ENCODE measurements at places on chromosomes 7 and 10. TPM values are rescaled to one million over a fixed set of nuclear protein-coding genes. Genes with fewer than 3 reads are reported as not detected.

Gene IL2RA
- 21.0 TPM for total RNA-seq

Gene ATOH7
- total RNA-seq = not detected

Gene CDNF
- total RNA-seq = 3.4 TPM

Gene TECPR1
- total RNA-seq = 53.8 TPM

Gene TTYH3
- 69.3 TPM for total RNA-seq

GRCh38 chr7:24801883-24802282 lies 44.6 kb upstream of the GSDME start:
- no peak for DNase-seq
- H3K27me3 ChIP-seq = no peaks in the 10 kb centered on the region
- H3K36me3 ChIP-seq = no peaks in the 10 kb centered on the region
- no peak overlapping the region for H3K4me3 ChIP-seq
- no peak overlapping the region for H3K27ac ChIP-seq
- no peaks in the 10 kb centered on the region for H3K4me1 ChIP-seq

GRCh38 chr7:32298408-32299132 lies 191.6 kb downstream of the LSM5 start:
- H3K36me3 ChIP-seq = no peaks in the 10 kb centered on the region
- H3K4me1 ChIP-seq = peaks cover 11% of the 10 kb centered on the region
- H3K4me3 ChIP-seq = peak overlapping the region; percentile 65
- no peaks in the 10 kb centered on the region for H3K27me3 ChIP-seq
- no peak for DNase-seq

GRCh38 chr10:29807163-29807806 lies 172.5 kb upstream of the SVIL start:
- peaks cover 75% of the 10 kb centered on the region for H3K4me1 ChIP-seq
- H3K27ac ChIP-seq = peak overlapping the region; percentile 8
- H3K4me3 ChIP-seq = no peak overlapping the region

- no peak overlapping the region for H3K27ac ChIP-seq
- H3K36me3 ChIP-seq = no peaks in the 10 kb centered on the region
- no peaks in the 10 kb centered on the region for H3K27me3 ChIP-seq
- H3K4me3 ChIP-seq = no peak overlapping the region
Observed at GRCh38 chr7:20113427-20114027, 103.7 kb downstream of the MACC1 start.

DNA sequence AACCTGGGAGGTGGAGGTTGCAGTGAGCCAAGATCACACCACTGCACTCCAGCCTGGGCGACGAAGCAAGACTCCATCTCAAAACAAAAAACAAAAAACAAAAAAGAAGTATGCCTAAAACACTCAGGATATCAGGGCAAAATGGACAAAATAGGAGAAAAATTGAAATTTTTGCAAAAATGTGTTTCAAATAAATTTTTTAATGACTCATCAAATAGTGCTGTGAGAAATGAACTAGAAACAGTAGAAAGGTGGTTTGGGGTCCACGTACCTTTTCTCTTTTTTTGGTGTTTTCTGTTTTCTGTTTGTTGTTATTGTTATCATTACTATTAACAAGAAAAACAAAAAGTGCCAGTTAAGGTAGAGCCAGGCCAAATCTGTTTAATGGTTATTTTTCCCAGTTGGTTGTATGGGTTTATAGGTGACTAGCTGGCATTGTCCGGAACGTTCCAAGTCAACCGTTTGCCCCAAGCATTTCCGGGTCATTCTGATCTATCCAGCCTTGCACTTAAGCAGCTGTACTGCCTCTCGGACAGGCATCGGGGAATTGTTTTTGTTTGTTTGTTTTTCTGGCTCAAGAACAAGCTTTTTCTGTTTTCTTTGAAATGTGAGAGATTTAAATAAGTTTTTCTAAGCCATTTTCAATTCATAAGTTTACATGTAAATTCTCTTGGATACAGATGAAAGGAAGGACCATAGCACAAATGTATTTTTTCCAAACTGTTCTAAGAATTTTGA lies 157.0 kb upstream of the NEBL start:
- no peaks in the 10 kb centered on the region for H3K36me3 ChIP-seq
- H3K27me3 ChIP-seq = no peaks in the 10 kb centered on the region
- H3K4me3 ChIP-seq = no peak overlapping the region
- no peak for DNase-seq
- no peaks in the 10 kb centered on the region for H3K4me1 ChIP-seq
- H3K27ac ChIP-seq = no peak overlapping the region

GRCh38 chr10:31262672-31263071 lies 56.3 kb upstream of the ZEB1 start:
- no peaks in the 10 kb centered on the region for H3K36me3 ChIP-seq
- H3K27ac ChIP-seq = peak overlapping the region; percentile 66
- no peaks in the 10 kb centered on the region for H3K27me3 ChIP-seq
- H3K4me3 ChIP-seq = peak overlapping the region; percentile 59
- peaks cover 32% of the 10 kb centered on the region for H3K4me1 ChIP-seq
- no peak for DNase-seq

DNA sequence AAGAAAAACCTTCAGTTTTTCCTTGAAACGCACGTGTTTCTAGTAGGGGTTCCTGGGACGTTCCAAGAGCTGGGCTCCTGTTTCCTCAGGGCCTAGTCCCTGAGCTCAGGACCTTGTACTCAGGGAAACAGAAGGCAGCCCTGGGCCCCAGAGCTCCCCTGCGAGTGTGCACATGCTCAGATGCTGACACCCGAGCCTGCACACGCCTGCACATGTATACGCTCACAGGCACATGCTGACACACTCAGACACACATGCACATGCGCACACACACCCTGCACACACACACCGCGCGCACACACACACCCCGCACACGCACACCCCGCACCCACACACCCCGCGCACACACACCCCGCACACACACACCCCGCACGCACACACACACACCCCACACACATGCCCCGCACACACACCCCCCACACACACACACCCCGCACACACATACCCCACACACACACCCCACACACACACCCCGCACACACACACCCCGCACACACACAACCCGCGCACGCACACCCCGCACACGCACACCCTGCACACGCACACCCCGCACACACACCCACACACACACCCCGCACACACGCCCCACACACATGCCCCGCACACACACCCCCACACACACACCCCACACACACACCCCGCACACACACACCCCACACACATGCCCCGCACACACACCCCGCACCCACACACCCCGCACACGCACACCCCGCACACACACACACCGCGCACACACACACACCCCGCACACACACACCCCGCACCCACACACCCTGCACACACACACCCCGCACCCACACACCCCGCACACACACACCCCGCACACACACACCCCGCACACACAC lies 52.2 kb downstream of the CALML3 start:
- no peak for DNase-seq
- H3K4me1 ChIP-seq = peaks cover 19% of the 10 kb centered on the region
- H3K4me3 ChIP-seq = no peak overlapping the region
- no peaks in the 10 kb centered on the region for H3K36me3 ChIP-seq
- H3K27ac ChIP-seq = no peak overlapping the region
- H3K27me3 ChIP-seq = no peaks in the 10 kb centered on the region

DNA sequence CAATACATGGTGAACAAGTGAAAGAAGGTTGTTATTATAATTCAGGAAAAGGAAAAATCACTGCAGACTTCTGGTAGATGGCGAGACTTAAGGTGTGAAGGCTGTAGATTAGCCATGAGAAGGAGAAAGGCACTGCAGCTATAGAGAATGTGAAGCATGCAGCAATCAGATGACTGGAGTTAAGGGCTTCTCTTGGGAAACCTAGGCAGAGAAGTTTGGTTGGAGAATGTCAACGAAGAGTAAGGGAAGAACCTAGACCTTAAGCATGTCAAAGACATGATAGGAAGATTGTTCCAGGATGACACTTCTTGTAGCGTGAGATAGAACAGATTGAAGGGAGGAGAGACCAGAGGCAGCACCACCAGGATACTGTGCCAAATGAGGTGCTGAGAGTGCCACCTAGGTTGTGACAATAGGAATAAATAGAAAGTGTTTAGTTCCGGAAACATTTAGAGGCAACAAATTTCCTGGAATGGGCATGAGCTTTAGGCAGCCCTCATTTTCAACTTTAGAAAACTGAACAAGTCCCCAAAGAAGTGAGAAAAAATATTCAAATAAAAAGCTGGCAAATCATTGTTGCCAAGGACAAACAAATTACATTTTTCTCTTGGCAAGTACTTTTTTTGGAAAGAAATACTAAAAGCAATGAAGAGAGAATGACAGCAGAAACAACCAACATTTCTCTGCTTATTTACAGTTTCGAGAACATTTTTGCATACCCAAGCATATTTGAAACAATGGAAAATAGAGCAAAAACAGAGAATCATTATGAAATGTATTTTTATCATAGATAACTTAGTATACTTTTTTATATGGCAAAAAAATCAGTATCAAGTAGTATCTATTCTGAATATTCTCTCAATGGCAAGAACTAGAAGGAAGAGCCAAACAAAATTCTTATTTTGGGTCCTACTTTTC lies 4.9 kb downstream of the LRRC17 start:
- no peak for DNase-seq
- H3K4me3 ChIP-seq = peak overlapping the region; percentile 4
- H3K36me3 ChIP-seq = no peaks in the 10 kb centered on the region
- peak overlapping the region; percentile 48 for H3K27ac ChIP-seq

GRCh38 chr7:17495655-17496394 lies 197.4 kb downstream of the AHR start:
- no peak overlapping the region for H3K4me3 ChIP-seq
- DNase-seq = no peak
- no peaks in the 10 kb centered on the region for H3K4me1 ChIP-seq
- H3K36me3 ChIP-seq = no peaks in the 10 kb centered on the region
- H3K27ac ChIP-seq = no peak overlapping the region

- DNase-seq = no peak
- H3K27ac ChIP-seq = peak overlapping the region; percentile 89
- H3K4me1 ChIP-seq = peaks cover 10% of the 10 kb centered on the region
- H3K36me3 ChIP-seq = no peaks in the 10 kb centered on the region
Observed at GRCh38 chr7:7969306-7970236, 975 bp downstream of the GLCCI1 start.

DNA sequence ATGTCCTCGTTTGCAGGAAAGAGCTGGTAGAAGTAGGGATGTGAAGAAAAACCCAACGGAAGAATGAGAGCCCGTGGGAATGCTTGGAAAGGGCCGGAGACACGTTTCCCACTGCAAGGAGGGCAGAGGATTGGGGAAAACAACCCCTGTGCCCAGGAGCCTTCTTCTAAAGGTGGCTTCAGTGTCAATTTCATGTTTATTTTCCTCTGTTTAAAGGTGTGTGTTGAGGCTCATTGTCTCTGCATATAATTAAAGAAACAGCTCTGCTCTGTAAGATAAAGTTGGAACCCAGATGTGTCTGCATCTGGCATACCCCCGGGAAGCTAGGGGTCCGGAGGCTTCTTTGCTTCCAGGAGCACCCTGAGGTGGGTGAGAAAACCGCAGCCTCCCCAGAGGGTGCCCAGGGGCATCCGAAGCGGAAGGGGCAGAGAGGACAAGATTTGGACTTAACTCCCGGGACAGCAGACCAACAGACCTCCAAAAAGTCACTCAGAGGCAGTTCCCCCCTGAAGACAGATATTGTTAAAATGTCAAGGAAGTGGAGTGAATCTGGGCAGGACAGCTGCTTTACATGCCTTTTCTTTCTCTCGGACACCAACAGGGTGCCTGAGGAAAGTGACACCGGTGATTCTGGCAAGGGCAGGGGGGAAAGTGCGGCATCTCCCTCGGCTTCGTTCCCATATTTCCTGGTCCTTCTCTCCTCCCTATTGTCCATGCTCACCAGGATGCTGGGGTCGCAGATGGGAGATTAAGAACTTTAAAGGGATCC lies 8.6 kb upstream of the GATA3 start:
- no peaks in the 10 kb centered on the region for H3K36me3 ChIP-seq
- H3K27ac ChIP-seq = no peak overlapping the region
- peaks cover 33% of the 10 kb centered on the region for H3K27me3 ChIP-seq
- H3K4me1 ChIP-seq = peaks cover 21% of the 10 kb centered on the region

DNA sequence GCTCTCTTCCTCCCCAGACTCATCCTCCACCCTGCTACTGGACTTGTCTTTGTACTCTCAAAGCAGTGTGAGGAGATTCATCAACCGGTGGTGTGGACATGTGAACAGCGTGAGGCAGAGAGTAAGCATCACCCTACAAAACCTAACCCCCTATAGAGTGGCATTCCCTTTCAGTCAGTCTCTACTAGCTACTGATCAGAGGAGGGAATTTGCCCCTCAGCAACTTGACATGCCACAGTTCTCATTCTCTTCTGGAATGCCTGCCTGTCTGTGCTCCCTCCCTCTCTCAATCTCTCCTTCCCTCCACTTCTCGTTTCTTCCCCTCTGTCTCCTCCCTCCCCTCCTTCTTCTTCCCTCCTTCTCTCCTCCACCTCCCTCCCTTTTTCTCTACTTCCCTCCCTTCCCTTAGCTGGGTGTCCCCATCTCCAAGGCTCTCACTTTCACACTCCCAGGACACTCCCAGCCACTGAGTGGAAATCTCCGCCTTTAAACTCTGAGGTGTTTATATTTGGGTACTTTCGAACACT lies 24.6 kb downstream of the H2AZ2 start:
- H3K36me3 ChIP-seq = peaks cover 2% of the 10 kb centered on the region

DNA sequence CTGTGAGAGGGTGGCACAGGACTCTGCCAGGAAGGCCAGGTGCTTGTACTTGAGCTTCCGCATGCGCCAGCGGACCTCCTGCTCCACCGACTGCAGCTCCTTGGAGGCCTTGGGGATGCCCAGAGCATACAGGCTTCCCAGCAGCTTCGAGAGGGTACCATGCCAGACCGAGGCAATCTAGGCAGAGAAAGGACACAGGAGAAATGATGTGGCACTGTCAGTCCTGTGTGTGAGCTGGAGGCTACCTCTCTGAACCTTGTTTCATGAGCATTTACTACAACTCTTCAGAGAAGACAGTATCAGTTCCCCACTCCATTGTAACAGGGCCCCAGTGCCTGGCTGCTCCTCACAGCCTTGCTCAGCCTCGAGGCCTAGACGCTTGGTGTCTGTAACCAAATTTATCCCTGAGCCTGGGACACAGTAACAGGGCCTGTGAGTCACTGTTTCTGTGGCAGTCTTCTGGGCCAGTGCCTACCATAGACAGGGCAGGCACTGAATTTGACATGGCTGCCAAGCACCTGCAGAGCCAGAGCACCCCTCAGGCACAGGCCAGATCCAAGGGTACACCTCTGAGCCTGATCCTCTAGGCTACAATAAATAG lies 5.8 kb downstream of the TBRG4 start:
- no peak for DNase-seq
- peaks cover 82% of the 10 kb centered on the region for H3K36me3 ChIP-seq
- no peak overlapping the region for H3K4me3 ChIP-seq
- H3K27me3 ChIP-seq = no peaks in the 10 kb centered on the region
- peaks cover 22% of the 10 kb centered on the region for H3K4me1 ChIP-seq
- no peak overlapping the region for H3K27ac ChIP-seq

- no peaks in the 10 kb centered on the region for H3K4me1 ChIP-seq
- peak overlapping the region; percentile 28 for H3K4me3 ChIP-seq
- H3K27me3 ChIP-seq = no peaks in the 10 kb centered on the region
- no peaks in the 10 kb centered on the region for H3K36me3 ChIP-seq
- H3K27ac ChIP-seq = no peak overlapping the region
Observed at GRCh38 chr10:15196021-15196834, 27.7 kb upstream of the NMT2 start.

Measured in thoracic aorta (tissue), 2 donors.